ENCODE measurements at places on chromosomes 5 and 9.

DNA sequence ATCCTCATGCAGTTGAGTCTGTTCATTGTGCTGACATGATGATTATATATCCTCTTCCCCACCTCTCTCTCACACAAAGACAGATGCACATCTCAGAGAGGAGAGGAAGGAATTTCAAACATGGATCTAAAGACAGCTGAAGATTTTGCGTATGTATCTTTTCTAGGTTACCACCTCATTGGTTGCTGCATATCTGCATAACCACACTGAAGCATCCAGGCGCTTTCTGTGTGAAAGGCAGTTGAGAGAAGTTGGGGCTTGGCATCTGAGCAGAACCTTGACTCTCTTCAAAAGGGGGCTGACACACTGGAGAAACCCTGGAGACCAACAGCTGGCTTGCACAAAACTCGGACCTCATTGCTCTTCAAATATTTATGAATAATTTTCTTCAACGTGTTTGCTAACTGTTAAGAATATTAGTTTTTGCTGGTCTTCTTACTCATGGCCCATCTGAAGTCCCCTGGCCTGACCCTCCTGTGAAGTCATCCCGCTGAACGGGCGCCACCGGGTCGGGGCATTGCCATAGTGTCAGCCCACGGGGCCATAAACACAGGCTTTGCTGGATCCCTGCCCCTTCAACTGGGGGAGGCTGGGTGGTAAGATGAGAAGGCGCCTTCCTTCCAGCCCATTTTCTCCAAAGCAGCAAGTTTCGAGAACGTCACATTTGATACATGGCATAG lies 593.2 kb upstream of the CLINT1 start:
- H3K4me3 ChIP-seq = no peak overlapping the region
- no peaks in the 10 kb centered on the region for H3K4me1 ChIP-seq
- no peak for DNase-seq
- no peaks in the 10 kb centered on the region for H3K36me3 ChIP-seq
- no peak overlapping the region for H3K27ac ChIP-seq
- H3K27me3 ChIP-seq = no peaks in the 10 kb centered on the region

- peak; percentile 52 for DNase-seq
- H3K4me1 ChIP-seq = peaks cover 45% of the 10 kb centered on the region
- H3K36me3 ChIP-seq = no peaks in the 10 kb centered on the region
- H3K4me3 ChIP-seq = peak overlapping the region; percentile 67
- peaks cover 30% of the 10 kb centered on the region for H3K27me3 ChIP-seq
- H3K27ac ChIP-seq = no peak overlapping the region
Measured at GRCh38 chr9:91424403-91425176, 958 bp upstream of the NFIL3 start.

GRCh38 chr9:133532937-133533668 lies 1.4 kb upstream of the ADAMTSL2 start:
- H3K36me3 ChIP-seq = no peaks in the 10 kb centered on the region
- no peaks in the 10 kb centered on the region for H3K27me3 ChIP-seq
- peaks cover 26% of the 10 kb centered on the region for H3K4me1 ChIP-seq
- no peak overlapping the region for H3K27ac ChIP-seq
- peak; percentile 62 for DNase-seq
- H3K4me3 ChIP-seq = no peak overlapping the region

DNA sequence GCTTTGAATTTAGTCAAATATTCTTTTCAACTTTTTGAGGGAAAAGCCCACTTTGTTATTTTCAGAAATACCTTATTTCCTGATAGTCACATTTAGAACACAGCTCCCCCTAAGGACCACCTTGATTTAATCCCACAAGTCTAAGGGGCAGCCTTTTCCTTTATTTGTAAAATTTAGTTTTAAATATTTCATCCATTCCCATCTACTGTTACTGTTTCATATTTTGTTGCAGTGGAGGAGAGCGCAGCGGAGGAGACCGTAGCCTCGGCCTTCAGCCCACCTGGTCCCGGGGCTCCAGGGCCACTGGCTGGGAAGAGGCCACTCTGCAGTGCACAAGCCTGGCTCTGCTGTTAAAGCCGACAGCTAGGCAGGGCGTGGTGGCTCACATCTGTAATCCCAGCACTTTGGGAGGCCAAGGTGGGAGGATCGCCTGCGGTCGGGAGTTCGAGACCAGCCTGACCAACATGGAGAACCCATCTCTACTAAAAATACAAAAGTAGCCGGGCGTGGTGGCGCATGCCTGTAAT lies 19.6 kb downstream of the LPCAT1 start:
- no peak overlapping the region for H3K27ac ChIP-seq
- no peaks in the 10 kb centered on the region for H3K27me3 ChIP-seq
- no peak overlapping the region for H3K4me3 ChIP-seq
- peaks cover 42% of the 10 kb centered on the region for H3K4me1 ChIP-seq
- peaks cover 22% of the 10 kb centered on the region for H3K36me3 ChIP-seq

GRCh38 chr9:81213456-81213855 lies 475.9 kb downstream of the TLE1 start:
- no peak overlapping the region for H3K4me3 ChIP-seq
- no peaks in the 10 kb centered on the region for H3K4me1 ChIP-seq
- H3K36me3 ChIP-seq = no peaks in the 10 kb centered on the region
- DNase-seq = no peak
- H3K27ac ChIP-seq = no peak overlapping the region

GRCh38 chr5:82295144-82295543 lies 17.0 kb upstream of the RPS23 start:
- no peak overlapping the region for H3K27ac ChIP-seq
- H3K27me3 ChIP-seq = no peaks in the 10 kb centered on the region
- no peak for DNase-seq
- H3K4me3 ChIP-seq = no peak overlapping the region
- no peaks in the 10 kb centered on the region for H3K4me1 ChIP-seq
